ENCODE measurements at places on chromosomes 3 and 15.

- DNase-seq: no peak
These were observed 1.4 kb downstream of the NISCH start for GRCh38 chr3:52456800-52457183.

DNA sequence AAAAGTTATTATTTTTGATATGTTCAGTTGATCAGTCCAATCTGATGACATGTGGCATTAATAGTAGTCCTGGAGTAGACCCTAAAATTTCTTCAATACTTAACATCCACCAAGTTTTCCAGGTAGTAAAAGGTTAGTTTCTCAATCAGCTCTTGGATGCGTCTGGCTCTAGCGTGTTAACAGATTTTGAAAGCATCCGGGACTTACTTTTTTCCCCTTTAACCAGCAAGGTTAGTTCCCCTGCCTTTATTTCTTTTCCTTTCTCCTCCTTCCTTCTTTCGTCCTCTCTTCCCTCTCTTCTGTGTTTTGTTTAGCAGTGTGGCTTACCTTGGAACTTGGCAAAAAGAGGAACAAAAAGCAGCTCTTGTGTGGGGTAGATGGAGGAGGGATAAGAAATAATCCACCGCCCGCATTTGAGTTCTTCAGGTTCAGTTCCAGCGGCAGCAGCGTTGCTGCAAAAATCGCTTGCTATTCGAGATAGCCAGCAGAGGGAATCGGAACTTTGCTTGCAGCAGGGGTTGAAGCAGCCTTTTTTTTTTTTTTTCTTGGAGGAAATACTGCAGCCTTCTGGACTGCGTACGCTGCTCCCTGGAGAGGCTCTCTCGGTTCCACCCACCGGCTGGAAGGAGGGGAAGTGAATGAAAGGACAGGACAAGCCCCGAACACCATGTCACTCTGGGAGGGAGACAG is at the start of gene RBMS3:
RBMS3 (plus strand) TSS at position 668 of the 690 bp plus-strand sequence.
- peak; percentile 53 for DNase-seq

- DNase-seq: peak; percentile 63
These were observed 100.0 kb downstream of the PCCB start for GRCh38 chr3:136350132-136350531.

DNA sequence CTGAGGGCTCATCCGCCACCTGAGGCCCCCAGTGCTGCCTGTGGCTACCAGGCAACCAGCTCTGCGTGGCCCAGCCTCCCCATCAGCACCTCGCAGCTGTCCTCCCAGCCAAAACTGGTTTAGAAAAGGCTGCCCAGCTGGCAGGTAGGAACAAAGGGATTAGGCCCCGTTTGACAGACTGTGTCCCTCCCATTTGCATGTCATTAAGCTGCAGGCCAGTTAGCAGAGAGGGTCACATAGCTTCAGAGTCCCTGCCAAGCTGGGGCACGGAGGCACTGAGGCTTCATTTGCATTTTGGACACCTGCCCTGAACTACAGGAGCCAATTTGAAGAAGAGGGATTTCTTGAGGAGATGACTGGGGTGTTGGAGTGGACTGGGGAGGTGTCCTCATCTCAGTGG is 177.9 kb downstream of the TLE3 start:
- DNase-seq: no peak

DNA sequence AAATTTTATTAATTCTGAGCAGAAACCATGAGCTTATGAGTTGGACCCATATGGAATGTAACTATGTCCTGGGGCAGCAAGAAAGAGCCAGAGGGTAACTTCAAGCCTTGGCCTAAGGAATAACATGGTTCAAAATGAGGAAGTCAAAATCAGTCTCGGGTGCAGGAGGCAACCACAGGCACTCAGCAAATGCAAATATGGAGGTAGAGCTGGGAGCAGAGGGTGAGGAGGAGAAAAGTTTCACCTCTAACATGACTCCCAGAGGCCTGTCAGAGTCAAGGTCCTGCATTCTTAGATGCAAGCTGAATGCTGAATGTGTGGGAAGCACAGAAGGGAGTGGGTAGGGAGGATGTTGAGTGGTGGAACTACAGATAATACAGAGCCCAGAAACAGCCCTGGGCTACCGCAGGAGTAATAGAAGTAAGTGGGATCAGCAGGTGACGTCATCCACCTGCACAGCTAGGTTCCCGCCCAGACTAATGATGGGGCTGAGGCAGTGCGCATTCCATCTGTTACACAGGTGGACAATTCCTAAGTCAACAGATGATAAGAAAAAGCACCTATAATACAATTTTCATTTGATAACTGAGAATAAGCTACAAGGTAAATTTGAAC is 279.8 kb upstream of the ARRDC4 start:
- no peak for DNase-seq

- DNase-seq: no peak
These were observed 47.8 kb downstream of the IQGAP1 start for GRCh38 chr15:90435652-90436337.

GRCh38 chr3:111695636-111696117 is 100.5 kb upstream of the ZBED2 start:
- peak; percentile 24 for DNase-seq

DNA sequence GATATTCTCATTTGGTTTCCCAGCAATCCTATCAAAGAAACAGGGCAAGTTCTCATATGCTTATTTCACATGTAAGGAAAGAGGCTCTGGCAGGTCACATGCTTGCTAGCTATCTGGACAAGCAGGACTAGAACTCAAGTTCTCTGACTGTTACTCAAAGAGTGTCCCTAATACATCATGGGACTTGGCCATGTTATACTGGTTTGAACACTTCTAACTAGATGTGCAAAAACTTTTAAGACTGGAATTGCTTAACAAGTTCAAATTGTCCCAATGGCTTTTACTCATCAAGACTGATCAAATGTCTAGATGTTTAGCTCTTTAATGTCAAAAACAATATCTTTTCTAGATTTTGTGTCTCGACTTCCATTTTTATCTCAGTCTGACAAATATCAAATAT is 6.8 kb downstream of the GATM start:
- DNase-seq: no peak

GRCh38 chr15:52037889-52038505 is 19.0 kb downstream of the MAPK6 start:
- DNase-seq: no peak

- DNase-seq: no peak
These were observed 12.2 kb upstream of the SLC7A14 start for GRCh38 chr3:170598091-170598502.

- no peak for DNase-seq
These were observed 265.4 kb downstream of the VPS13C start for GRCh38 chr15:61794881-61795280.

GRCh38 chr3:31530039-31530959 is 2.4 kb upstream of the STT3B start:
- DNase-seq: no peak

DNA sequence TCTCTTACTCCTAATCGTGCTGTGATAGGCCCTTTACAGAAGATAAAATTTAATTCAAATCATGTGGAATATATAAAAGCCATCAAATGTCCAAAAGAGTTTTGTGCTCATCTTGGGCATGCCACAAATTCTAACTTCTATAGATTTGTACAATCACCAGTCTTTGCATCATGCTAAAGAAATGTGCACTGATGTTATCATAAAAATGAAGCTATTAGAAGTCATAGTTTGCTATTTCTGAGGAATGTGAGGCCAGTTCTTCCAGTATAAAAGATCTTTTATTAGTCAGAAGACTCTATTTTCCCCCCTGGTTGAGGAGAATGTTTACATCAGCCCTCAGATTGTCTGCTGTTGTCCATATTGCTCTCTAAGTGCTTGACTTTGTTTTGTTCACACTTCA is 2.1 kb upstream of the ANXA2 start:
- DNase-seq: peak; percentile 57

- peak; percentile 92 for DNase-seq
These were observed at the start of gene TRIP4 for GRCh38 chr15:64387562-64388168. Gene TRIP4 (plus strand): TSS chr15:64387836. CDS start chr15:64387864, 28 bp downstream.

- DNase-seq: no peak
These were observed 127.2 kb upstream of the DPH6 start for GRCh38 chr15:35673093-35673684.

GRCh38 chr3:143349455-143349854 is 229.9 kb downstream of the CHST2 start:
- DNase-seq: no peak

All from hepatic stellate cell (primary cell).